ENCODE measurements at places on chromosomes 4 and X.

DNA sequence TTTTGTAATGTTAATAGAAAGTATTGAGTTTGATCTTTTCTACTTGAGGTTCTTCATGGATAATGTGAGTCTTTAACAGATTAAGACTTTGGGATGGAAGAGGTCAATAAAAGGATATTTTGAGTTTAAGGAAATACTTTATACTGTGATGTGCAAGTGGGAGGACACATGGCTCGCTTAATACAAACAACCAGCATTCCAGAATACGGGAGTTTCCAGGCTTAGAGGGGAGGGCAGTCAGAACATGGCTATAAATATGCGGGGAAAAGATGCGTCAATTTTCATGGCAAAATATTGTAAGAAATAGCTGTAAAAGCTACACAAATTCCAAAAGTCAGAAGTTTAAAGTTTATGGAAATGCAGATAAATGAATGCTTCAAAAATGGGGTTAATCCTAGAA lies 192.3 kb downstream of the AASDH start:
- H3K4me3 ChIP-seq: no peak overlapping the region
- H3K27me3 ChIP-seq: peaks cover 11% of the 10 kb centered on the region
- H3K27ac ChIP-seq: no peak overlapping the region
- H3K4me1 ChIP-seq: no peaks in the 10 kb centered on the region

DNA sequence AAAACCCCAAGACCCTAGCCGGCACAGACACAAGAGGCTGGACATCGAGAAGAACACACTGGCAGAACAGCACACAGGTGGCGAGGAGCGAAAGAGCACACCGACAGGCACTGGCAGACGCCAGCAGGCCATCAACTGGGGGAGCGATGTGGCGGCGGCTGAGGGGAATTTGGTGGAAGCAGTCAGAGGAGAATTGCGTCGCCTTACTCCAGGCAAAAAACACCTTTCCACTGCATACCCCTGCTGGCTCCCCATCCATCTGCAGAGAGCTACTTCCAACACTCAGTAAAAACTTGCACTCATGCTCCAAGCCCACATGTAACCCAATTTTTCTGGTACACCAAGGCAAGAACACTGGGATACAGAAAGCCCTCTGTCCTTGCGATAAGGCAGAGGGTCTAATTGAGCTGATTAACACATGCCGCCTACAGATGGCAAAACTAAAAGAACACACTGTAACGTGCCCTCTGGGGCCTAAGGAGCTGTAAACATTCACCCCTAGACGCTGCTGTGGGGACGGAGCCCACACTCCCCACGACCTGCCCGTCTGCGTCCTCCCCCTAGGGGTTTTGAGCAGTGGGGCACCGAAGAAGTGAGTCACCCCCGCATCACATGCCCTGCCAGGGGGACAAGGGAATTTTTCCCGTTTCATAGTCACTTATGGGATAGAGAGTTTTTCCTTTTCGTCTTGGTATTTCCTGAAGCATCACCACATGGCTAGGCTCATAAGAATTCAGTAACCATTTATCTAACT lies 262.3 kb downstream of the KCTD8 start:
- H3K27ac ChIP-seq: no peak overlapping the region
- DNase-seq: no peak
- H3K4me1 ChIP-seq: peaks cover 8% of the 10 kb centered on the region
- no peaks in the 10 kb centered on the region for H3K36me3 ChIP-seq

GRCh38 chr4:118849867-118850487 lies 14.1 kb upstream of the SEC24D start:
- H3K27me3 ChIP-seq: no peaks in the 10 kb centered on the region
- H3K27ac ChIP-seq: no peak overlapping the region
- DNase-seq: no peak
- no peaks in the 10 kb centered on the region for H3K4me1 ChIP-seq
- H3K36me3 ChIP-seq: no peaks in the 10 kb centered on the region

DNA sequence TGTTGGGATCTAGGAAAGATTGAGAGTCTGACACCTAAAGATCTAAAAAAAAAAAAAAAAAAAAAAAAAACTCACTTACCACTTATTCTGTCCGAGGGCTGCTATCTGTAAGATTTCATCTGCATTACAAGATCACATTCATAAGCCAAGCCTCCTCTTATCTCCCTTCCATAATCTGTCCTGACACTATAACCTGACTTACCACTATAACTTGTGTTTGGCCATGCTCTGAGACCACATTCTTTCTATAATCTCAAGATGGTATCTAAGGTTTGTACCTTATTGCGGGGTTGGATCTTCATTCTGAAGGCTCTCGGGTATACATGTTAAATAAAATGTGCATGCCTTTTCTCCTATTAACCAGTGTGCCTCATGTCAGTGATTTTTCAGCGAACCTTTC lies 144.4 kb downstream of the MAGEB17 start:
- H3K4me1 ChIP-seq: no peaks in the 10 kb centered on the region
- no peak for DNase-seq
- no peaks in the 10 kb centered on the region for H3K36me3 ChIP-seq
- H3K27me3 ChIP-seq: no peaks in the 10 kb centered on the region

- no peak for DNase-seq
- H3K4me3 ChIP-seq: no peak overlapping the region
Measured at GRCh38 chr4:13455411-13455810, 28.7 kb downstream of the RAB28 start.
